ENCODE measurements at places on chromosomes 11 and 22. TPM values are rescaled to one million over a fixed set of nuclear protein-coding genes. Genes with fewer than 3 reads are reported as not detected.

DNA sequence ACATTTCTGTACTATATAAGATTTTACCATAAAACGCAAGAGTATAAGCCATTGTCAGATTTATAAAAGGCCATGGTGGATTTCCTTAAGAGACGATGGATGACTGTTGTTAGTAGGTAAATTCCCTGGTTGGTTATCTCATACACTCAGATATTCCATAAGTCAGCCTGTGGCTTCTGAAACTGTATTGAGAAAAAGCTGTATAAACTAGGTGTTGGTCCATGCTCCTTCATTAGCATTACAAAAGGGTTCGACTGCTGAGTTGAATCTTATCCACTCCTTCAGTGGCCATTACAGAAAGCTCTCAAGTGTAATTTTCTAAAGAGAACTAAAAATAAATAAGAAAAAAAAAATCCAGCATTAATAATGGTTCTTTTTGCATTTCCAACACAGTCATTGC lies 5.3 kb downstream of the GRAP2 start:
- no peak for DNase-seq

MS4A7 gene
- 37.1 TPM for total RNA-seq

KLHDC7B gene
- 0.15 TPM for total RNA-seq

- DNase-seq: no peak
Measured at GRCh38 chr11:110837603-110838002, 125.4 kb upstream of the ARHGAP20 start.

DNA sequence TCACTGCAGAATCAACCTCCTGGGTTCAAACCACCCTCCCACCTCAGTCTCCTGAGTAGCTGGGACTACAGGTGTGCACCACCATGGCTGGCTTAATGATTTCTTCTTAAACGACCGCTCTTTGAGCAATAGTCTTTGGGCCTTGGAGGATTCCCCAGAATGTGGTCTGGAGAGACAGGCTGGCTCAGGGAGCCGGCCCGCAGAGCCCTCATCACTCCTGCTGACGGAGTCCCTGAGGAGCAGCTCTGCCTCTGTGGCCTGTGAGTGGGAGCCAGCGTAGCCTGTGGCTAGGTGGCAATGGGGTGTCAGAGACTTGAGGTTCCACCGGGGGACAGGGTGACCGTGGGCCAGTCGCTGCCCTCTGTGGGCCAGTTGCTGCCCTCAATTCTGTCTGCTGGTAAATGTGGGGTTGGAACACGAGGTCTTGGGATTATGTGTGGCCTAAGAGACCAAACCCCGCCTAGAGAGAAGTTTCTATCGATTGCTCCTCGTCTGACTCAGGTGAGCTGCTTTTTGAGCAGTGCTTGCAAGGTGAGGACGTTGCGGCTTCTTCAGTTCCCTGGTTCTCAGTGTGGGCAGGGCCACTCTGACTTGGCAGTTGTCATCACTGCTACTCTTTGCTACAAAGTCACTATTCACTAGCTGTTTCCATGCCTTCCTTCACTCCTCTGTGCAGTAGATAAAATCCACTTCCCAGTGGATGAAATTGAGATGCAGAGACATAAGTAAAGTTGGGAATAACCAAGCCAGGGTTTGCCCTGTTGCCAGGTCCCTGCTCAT lies 124.8 kb upstream of the NECTIN1 start:
- no peak for DNase-seq

SOX6 gene
- 19.8 TPM for total RNA-seq

DNA sequence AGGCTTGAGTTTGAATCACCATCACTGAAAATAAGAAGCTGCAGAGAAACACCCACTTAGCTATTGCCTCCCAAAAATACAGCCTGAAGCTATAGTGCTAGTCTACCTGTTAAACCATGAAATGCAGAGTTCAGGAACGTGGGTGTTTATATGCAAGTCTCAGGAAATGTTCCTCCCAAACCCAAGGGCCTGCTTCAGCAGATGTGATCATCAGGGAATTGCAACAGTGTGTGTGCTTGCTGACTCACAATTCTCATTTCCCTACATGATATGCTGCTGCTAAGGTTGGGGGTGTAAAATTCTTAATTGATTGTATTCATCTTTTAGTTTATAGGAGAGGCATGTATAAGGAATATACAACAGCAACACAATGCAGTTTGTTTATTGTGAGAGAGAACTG lies 49.6 kb downstream of the NUP98 start:
- no peak for DNase-seq

Data from left cardiac atrium (tissue), 4 donors.